Activated T-helper 9 cell treated with anti-CD3 and anti-CD28 coated beads, Interleukin-2, amount 50 U/mL, for 16 hours (primary cell): ENCODE measurements at places on chromosomes 13 and 19.

DNA sequence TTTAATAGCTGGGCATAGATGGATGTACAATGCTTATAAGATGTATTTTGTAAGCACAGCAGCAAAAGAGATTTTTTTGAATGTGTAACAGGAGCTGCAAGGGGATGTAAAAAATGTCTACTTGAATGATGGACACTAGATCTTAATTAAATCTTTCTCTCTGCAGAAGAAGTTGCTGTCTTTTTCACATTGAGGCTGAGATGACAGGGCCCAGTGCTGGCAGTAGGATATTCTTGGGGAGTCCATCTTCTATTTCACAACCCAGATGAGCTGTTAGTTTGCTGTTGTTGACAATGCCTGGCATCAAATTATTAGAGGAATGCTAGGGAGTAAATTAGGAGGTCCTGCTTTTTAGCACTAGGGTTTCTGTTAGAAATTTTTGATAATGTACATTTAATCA is 698.7 kb downstream of the SLITRK5 start:
- no peak for DNase-seq

GRCh38 chr13:103272770-103273169 is 206.6 kb upstream of the SLC10A2 start:
- DNase-seq = no peak

- DNase-seq = no peak
These were observed 5.7 kb downstream of the SOX1 start for GRCh38 chr13:112072534-112073244.

DNA sequence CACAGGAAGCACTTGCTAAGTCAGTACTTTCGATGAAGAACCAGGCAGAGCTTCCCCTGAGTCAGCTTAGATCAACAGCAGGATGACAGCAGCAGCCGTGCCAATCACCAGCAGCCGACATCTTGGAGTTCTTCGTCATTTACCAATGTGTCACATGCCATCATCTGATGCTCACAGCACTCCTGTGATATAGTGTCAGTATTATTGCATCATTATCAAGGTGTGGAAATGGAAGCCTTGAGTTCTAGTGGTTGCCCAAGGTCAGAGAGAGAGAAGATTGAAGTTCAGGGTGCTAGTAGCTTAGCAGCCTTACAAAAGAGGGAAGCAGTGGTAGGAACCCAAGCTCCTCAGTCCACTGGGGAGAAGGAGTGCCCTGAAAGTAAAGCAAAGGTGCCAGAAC is 331.5 kb downstream of the ZNF536 start:
- DNase-seq = no peak

DNA sequence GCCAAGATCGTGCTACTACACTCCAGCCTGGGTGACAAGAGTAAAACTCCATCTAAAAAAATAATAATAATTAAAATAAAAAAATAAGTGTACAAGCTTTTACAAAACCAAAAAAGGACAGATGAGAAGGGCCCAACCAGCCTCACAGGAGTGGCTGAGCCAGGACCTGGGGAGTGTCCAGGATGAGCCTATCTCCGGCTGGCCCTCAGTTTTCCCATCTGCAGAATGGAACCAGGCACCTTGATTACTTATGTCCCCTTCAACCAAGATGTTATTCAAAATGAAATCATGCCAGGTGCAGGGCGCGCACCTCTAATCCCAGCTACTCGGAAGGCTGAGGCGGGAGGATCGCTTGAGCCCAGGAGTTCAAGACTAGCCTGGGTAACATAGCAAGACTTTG is 9.5 kb upstream of the IFI30 start:
- no peak for DNase-seq

GRCh38 chr19:2315818-2316353 is 7.9 kb upstream of the LINGO3 start:
- no peak for DNase-seq

DNA sequence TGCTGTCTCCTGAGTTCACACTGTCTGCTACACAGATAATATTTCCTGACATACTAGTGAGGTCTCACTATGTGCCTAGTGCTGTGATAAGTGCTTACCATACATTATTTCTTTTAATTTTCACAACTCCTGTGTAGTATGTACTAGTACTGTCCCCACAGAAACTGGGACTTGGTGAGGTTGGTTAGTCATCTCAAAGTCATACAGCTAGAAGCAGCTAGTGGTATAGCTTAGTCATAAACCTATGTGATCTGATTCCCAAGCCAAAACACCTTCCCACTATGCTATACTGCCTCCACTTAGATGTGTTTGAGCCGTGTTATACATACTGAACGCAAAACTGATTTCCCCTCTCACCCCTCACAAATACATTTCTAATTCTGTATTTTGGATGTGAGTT is 10.5 kb downstream of the MTMR6 start:
- DNase-seq = no peak

GRCh38 chr13:35496761-35497386 is 20.4 kb upstream of the MAB21L1 start:
- no peak for DNase-seq

- DNase-seq = no peak
These were observed 429.0 kb upstream of the MIR17HG start for GRCh38 chr13:90918536-90918935.

- no peak for DNase-seq
These were observed 15.7 kb downstream of the RASA3 start for GRCh38 chr13:114116734-114117133.

- no peak for DNase-seq
These were observed 35.0 kb downstream of the AMER2 start for GRCh38 chr13:25136880-25137787.

GRCh38 chr13:99230991-99231390 is 27.2 kb downstream of the GPR18 start:
- no peak for DNase-seq

DNA sequence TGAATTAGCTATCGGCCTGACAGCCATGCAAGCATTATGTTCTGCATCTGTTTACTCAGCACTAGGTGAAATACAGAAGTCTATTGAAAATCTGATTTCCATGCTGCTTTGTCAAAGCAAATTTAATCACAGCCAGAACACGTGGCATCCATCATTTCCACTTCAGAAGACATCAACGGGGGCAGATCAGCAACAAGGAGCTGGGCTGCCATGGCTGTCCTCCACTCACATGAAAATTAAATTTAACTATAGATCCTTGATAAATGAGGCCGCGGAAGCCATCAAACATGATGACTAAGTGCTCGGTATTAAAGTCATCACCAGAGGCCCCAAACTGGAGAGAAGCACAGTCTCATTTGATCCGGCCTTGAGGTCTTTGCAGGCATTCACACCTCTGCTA is 443.5 kb downstream of the HS6ST3 start:
- no peak for DNase-seq

GRCh38 chr13:76398425-76398824 is 487.8 kb downstream of the KCTD12 start:
- no peak for DNase-seq

DNA sequence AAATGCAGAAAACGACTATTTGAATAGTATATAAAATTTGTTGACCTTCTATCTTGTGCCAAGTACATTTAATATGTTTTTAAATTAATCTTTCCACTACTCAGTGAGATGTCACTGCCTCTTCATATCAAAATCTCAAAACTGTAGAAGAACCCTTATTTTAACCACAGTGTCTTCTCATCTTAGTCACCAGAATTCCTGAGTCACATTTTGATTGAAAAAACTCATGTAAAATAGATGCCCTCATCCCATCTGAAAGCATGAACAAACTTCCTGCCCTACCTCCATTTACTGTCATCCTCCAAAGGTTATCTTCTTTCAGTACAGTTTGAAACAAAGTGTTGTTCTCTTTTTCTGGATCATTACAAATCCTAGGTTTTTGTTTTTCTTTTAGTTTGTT is 1215.4 kb downstream of the PCDH9 start:
- no peak for DNase-seq
